GM12865 (cell line): ENCODE measurements at places on chromosomes 1 and 21.

- no peak for DNase-seq
Observed at GRCh38 chr1:62924983-62925790, 141.3 kb downstream of the ATG4C start.

DNA sequence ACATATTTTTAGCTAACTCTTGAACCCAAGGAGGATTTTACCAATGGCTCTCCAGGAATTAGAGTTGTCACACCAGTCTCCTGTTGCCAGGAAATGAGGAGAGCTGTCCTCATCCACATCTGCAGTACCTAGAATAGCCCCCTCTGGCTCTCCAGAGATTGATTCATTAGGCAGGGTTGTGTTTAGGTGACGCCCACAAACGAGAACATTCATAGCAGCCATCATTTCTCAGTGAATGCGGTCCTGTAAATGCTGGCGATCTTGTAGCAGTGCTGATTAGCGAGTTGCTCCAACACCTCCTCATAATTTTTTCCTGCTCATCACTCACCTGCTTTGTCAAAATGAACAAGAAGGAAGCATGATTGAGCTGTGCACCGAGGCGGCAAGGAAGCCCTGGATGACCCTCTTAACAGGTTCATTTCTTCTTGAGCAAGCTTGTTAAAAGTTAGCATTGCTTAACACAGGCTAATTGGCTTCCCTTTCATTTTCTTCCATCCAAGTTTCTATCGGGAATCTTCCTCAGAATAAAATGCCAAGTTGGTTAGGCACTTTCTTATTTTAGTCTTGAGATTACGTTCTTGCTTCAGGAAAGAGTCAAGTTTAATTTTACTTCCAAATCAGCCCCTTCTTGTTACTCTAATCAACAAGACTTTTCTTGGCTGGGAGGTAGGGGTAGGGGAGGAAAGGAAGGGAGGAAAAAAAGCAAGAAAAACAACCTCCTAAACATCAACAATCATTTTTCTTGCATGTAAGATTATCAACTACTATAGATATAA, 16.5 kb upstream of the KLHDC8A start:
- no peak for DNase-seq

DNA sequence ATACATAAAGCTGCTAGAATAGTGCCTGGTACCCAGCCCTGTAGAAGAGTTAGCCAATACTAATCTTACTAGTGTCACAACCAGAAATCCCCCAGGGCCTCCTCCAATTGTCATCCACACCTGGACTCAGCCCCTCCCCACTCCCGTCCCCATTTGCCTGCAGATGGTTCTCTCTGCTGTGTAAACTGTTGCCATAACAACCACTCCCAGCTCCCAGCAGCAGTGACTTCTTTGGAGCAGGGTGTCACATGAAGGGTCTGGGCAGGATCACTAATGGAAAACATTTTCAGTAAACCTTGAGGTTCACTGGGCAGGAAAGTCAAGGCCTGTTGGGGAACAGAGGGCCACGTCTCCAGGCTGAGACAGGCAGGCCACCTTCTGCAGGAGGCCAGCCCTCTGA, 126.0 kb upstream of the IPO9 start:
- DNase-seq = no peak

DNA sequence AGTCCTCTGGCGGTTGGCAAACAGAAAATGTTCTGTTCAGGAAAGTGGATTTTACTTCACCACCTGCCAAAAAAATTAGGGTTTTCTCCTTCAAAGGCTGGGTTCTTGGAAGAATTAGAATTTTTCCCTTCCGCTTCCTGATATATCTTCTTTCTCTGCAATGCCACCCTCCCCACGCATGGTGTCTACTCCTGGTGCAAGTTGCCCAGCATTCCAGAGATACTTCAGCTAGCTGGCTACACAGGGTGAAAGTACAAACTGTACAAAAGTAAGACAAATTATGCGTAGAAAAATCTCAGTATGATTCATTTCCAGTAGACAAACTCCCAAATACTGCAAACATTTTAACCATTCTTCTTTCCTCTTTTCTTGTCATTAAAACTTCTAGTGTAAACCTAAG, 430.1 kb upstream of the ESRRG start:
- DNase-seq = no peak

DNA sequence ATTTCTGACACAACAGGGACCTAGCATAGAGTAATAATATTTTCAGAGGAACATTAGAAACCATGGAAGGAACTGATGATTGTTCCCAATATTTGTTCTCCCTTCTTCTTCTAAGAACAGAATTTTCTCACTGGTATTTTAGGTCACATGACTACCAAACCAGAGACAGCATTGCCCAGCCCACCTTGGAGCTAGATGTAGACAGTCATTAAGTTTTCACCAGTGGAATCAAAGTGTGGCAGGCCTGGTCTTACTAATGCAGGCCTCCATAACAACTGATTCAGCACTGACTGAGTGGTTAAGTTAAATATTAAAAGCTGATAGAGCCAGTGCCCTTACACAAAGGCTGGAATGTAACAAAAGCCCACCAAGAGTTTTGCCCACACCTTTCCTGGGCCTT, 244.4 kb downstream of the ZNF648 start:
- DNase-seq = no peak

DNA sequence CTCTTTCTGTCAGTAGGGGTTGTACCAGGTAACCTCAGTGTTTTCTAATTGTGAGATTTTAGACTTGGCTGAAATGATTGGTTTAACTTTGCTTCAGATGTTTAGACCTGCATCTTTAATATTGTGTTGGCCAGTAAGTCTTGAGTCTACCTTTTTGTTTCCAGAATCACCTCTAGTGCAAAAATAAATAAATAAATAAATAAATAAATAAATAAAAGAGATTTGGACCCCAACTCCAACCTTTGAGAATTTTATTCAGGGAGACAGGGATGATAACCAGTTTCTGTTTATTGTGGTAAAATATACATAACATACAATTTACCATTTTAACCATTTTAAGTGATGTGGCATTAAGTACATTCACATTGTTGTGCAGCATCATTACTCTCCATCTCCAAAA, 64.4 kb downstream of the RAVER2 start:
- DNase-seq = no peak

DNA sequence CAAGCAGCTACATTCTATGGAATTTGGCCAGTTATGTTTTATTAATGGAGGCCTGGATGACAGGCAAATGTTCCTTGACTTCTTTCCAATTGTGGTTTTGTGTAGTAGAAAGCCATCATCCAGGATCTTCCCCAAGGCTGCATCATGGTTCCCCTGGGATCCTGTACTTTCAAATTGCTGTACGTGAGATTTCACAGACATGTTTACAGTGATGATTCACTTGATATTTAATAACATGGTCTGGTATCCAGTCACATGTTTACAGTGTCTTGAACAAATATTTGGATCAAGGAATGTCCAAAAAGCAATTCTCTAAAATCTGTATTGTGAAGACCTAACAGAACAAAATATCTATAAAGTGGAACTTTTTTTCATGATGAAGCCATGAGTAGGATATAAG, 68.3 kb upstream of the ST6GALNAC3 start:
- DNase-seq = no peak

DNA sequence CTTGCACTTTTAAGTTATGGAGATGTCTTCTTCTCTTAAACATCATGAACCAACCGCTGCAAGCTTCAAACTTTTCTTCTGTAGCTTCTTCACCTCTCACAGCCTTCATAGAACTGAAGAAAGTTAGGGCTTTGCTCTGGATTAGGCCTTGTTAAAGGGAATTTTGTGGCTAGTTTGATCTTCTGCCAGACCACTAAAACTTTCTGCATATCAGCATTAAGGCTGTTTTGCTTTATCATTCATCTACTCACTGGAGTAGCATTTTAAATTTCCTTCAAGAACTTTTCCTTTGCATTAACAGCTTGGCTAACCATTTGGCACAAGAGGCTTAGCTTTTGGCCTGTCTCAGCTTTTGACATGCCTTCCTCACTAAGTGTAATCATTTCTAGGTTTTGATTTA, 43.0 kb upstream of the RGL1 start:
- DNase-seq = no peak
